Bronchial smooth muscle cell (primary cell): ENCODE measurements at places on chromosomes 1 and 21. TPM values are rescaled to one million over a fixed set of nuclear protein-coding genes. Genes with fewer than 3 reads are reported as not detected.

The GJA4 gene
- total RNA-seq: not detected in 2 replicates

The CHI3L1 gene
- total RNA-seq: 1.1 and 4.4 TPM in 2 replicates

The SLC44A5 gene
- total RNA-seq: 0.09 and 0.16 TPM in 2 replicates

The AHDC1 gene
- 5.2 and 6.7 TPM in 2 replicates for total RNA-seq

The CGN gene
- total RNA-seq: under 0.01 and 0.16 TPM in 2 replicates

The OR10R2 gene
- not detected in 2 replicates for total RNA-seq

The TP73 gene
- total RNA-seq: not detected in 2 replicates

The COL6A2 gene
- 1,128 and 2,830 TPM in 2 replicates for total RNA-seq

The HLCS gene
- 17.4 and 28.4 TPM in 2 replicates for total RNA-seq

The KIAA1614 gene
- total RNA-seq: 7.9 and 12.0 TPM in 2 replicates

The MARK1 gene
- under 0.01 TPM in 2 replicates for total RNA-seq

The OR2AK2 gene
- not detected in 2 replicates for total RNA-seq

The SGIP1 gene
- 20.3 and 55.6 TPM in 2 replicates for total RNA-seq

The OR10J1 gene
- not detected in 2 replicates for total RNA-seq

The KPRP gene
- not detected in 2 replicates for total RNA-seq

The FCER1G gene
- not detected in 2 replicates for total RNA-seq

The TMCC2 gene
- 3.0 and 5.4 TPM in 2 replicates for total RNA-seq

The MRPL20 gene
- total RNA-seq: 86.0 and 91.9 TPM in 2 replicates

The AMY1B gene
- not detected in 2 replicates for total RNA-seq

The HTR6 gene
- total RNA-seq: under 0.01 TPM in 1 of 2 replicates, not detected in the other

The IVL gene
- not detected in 2 replicates for total RNA-seq

The LCE3E gene
- not detected in 2 replicates for total RNA-seq

The TMEM240 gene
- 3.7 and 5.4 TPM in 2 replicates for total RNA-seq

The AGTRAP gene
- total RNA-seq: 33.1 and 39.2 TPM in 2 replicates

The RPTN gene
- not detected in 2 replicates for total RNA-seq

The HLX gene
- 4.7 and 6.1 TPM in 2 replicates for total RNA-seq

The TRPM2 gene
- under 0.01 TPM in 1 of 2 replicates, not detected in the other for total RNA-seq

The ATAD3C gene
- total RNA-seq: under 0.01 TPM in 1 of 2 replicates, not detected in the other

The S100A4 gene
- total RNA-seq: 471 and 540 TPM in 2 replicates

The GPR89B gene
- total RNA-seq: 16.0 and 22.9 TPM in 2 replicates
